ENCODE measurements at places on chromosomes 12 and 14.

- DNase-seq: no peak
Measured at GRCh38 chr12:98714426-98714825, 69.3 kb downstream of the APAF1 start.

DNA sequence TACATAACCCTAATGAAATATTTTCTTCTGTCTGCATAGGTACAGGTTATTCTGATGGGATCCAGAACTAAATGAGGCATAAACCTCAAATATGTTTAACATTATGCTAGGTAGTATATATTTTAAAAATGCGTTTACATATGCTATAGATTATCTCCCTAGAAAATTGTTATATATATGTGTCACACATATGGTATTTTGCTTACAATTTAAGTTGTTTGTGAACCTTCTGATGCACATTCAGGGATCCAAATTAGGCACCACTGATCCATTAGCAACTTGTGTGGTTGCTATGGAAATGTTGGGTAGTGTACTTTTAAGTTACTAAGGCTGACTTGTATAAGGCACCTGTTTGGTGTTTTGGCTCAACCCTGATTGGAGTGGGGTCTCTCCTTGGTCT, 456.7 kb downstream of the AEBP2 start:
- DNase-seq: no peak

- no peak for DNase-seq
Measured at GRCh38 chr12:93699271-93700145, 22.3 kb downstream of the CRADD start.

- no peak for DNase-seq
Measured at GRCh38 chr14:75264036-75264435, 14.6 kb upstream of the FOS start.

GRCh38 chr14:61614693-61615092, 80.6 kb upstream of the HIF1A start:
- DNase-seq: no peak

- no peak for DNase-seq
Measured at GRCh38 chr12:80187660-80188090, 88.3 kb downstream of the OTOGL start.

Measured in head of caudate nucleus (tissue), 42 donors.